ENCODE measurements at places on chromosomes 7 and 10.

GRCh38 chr7:133339772-133340171 lies 86.9 kb downstream of the EXOC4 start:
- DNase-seq: no peak

GRCh38 chr7:22942191-22942590 lies 71.7 kb downstream of the HYCC1 start:
- DNase-seq: no peak

DNA sequence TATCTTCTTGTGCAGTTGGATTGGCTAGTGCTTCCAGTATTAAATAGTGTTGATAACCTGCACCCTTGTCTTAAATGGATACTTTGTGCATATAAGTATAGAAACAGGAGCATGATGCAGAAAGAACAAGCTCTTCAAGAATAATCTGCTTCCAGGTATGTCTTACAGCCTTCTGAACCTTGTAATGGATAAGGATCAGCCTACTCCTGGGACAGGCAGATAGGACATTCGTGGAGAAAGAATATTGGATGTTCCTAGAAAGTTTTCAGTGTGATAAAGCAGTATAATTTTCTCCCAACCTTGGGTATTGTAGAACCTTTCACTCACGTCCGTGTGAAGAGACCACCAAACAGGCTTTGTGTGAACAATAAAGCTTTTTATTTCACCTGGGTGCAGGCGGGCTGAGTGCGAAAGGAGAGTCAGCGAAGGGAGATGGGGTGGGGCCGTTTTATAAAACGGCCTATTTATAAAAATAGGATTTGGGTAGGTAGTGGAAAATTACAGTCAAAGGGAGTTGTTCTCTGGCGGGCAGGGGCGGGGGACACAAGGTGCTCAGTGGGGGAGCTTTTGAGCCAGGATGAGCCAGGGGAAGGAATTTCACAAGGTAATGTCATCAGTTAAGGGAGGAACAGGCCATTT lies 27.2 kb downstream of the C1GALT1 start:
- no peak for DNase-seq

GRCh38 chr10:28668363-28669226 lies 8.7 kb upstream of the BAMBI start:
- DNase-seq: peak; percentile 89

DNA sequence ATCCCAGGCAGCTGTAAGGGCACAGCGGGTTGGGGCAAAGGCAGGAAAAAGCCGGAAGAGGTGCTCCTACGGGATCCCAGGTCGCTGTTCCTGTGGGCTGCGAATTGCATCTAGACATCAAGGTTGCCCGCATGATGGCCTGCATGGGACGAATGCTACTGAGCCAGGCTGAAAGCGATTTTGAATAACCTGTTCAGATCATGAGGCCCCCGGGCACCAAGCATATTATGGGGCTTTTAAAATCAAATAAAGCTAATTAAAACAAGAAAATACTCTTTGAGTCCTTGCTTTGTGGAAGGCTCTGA lies 37.1 kb downstream of the CAMK2B start:
- no peak for DNase-seq

GRCh38 chr7:143284591-143285469 lies at the start of gene TMEM139:
Gene TMEM139 (plus strand): TSS chr7:143284958. CDS start chr7:143285958, 1,000 bp downstream.
- DNase-seq: no peak

- DNase-seq: no peak
Observed at GRCh38 chr7:107091306-107091705, 46.8 kb downstream of the PRKAR2B start.

DNA sequence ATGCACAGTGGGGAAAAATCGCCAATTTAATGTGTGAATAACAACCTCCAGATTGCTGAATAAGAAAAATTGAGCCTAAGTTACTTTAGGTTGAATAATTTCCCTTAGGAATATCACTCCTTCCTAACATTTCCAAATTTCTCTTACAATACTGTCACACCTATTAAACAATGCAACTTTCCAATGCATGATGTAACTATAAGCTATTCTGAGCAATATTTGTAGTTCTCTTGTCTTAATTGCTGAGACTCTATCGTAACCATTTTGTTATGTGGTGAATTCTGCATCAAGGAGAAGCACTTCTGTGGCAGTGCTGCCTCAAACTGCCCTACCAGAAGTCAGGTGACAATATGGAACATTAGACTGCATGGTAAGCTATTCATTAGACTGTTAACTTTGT lies 386.7 kb upstream of the LRRN3 start:
- no peak for DNase-seq

DNA sequence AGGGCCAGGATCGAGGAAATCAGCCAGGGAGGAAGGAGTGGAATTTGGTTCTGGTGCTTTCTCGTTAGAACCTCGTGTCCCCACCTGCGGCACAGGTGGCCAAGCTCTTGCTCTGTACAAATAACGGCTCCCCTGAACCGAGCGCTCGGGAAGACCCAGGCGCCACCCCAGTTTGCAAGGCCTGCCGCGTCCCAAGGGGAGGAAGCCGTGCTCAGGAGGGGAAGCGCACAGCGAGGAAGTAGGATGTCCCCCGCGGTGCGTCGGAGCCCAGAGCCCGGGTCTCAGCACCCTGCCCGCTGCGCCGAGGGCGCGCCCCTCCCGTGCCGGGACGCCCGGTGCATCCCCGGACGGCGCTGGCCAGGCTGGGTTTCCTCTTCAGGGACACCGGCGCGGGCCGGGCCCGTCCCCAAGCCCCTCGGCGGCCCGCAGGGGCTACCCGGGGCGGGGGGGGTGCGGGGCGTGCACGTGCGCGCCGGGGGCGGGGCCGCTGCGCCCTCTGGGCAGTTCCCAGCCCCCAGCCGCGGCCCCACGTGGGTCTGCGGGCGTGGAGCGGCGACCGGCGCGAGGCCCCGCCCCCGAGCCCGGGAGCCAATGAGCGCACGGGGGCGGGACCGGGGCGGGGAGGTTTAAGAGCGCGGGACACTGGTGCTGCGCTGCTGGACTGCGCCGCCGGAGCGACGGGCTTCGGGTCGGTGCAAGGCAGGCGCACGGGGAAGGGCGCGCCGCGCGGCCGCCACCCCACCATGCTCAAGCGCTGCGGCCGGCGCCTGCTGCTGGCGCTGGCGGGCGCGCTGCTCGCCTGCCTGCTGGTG lies at the start of gene LFNG:
Gene LFNG (plus strand): TSS at position 656 of the 812 bp plus-strand sequence. CDS start 88 bp downstream, at position 744.
- peak; percentile 91 for DNase-seq

DNA sequence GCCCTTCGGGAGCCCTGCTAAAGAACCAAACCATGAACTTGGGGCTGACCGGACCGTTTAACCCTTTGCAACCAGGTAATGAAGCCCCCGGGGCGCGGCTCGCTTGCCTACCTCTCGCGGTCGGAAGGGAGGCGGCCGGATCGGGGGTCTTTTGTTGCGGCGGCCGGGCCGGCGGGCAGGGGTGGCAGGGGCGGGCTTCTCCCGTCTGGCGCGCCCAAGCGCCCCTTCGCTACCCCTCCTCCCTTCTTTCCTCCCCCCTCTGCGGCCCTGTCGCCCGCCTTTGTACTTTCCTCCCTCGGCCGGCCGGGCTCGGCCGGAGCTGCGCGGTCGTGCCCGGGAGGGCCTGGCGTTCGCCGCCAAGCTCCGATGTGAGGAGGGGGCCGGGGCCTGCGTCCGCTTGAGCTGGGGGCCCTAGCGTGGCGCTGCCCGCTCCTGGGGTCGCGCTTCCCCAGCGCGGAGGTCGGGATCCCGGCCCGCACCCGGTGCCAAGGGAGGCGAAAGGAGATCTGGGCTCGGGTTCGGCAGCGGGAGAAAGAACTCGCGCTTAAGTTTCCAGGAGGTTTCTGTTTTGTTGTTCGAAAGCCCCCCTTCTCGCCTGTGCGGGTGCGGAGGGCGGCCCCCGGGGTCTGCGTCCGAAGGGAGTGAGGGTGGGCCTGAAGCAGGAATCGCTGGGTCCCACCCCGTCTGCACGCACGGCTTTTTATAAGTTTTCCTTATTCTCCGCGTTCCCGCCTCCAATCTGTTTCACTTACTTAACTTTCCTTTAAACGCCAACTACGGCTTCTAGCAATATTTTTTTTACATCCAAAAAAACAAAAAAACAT lies 436.8 kb upstream of the GALNT17 start:
- peak; percentile 35 for DNase-seq

DNA sequence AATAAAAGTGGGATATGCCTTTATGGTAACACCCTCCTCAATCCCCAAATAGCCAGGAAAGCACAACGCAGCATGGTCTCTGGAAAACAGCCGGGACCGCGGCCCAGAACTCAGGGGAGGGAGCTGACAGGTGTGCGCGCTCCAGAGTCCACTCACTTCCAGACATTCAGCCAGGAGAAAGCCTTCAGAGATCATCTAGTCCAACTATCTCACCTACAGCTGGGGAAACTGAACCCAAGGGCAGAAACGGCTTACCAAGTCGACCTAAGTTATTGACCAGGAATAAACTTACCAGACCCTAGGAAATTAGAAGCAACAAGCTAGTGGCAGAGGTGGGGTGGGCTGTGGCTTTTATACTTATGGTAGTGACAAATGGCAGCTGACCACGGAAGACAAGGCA lies 16.4 kb downstream of the GSDME start:
- DNase-seq: no peak

GRCh38 chr7:38660427-38661099 lies 29.4 kb upstream of the AMPH start:
- peak; percentile 42 for DNase-seq

- no peak for DNase-seq
Observed at GRCh38 chr10:60980997-60981396, 37.0 kb upstream of the RHOBTB1 start.

GRCh38 chr10:91709394-91709798 lies 76.5 kb upstream of the PPP1R3C start:
- no peak for DNase-seq

- DNase-seq: no peak
Observed at GRCh38 chr10:133403359-133403758, 9.4 kb downstream of the MTG1 start.

GRCh38 chr7:12712236-12712635 lies 24.8 kb downstream of the ARL4A start:
- no peak for DNase-seq

DNA sequence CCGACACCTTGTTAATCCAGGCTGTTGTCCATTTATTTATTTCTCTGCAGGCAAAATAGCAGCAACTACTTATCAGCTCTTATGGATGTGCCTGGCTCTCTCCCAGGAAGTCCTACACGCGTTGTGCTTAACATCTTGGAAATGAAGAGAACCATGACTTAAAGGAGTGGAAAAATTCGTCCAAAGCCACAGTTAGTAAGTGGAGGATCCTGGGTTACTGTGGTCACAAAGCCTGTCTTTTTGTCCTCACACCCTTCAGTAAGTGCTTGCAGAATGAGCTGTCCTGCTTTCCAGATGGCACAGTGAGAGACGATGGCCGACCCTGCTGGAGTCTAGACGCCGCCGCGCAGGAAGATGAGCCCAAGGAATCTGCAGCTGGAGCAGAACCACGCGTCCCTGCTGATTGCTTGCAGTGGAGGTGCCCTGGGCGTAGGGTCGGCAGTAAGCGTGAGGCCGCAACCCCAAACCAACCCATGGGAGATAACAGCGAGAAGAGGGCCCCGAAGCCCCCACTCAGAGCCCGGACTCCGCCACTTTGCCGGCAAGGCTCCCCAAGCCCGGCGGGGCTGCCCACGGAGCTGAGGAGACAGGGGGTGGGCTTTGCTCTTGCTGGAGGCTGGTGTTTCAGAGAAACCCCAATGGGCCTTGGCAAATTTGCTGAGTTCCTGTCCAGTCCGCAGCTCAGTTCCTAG lies 178.6 kb downstream of the CXCL12 start:
- no peak for DNase-seq

DNA sequence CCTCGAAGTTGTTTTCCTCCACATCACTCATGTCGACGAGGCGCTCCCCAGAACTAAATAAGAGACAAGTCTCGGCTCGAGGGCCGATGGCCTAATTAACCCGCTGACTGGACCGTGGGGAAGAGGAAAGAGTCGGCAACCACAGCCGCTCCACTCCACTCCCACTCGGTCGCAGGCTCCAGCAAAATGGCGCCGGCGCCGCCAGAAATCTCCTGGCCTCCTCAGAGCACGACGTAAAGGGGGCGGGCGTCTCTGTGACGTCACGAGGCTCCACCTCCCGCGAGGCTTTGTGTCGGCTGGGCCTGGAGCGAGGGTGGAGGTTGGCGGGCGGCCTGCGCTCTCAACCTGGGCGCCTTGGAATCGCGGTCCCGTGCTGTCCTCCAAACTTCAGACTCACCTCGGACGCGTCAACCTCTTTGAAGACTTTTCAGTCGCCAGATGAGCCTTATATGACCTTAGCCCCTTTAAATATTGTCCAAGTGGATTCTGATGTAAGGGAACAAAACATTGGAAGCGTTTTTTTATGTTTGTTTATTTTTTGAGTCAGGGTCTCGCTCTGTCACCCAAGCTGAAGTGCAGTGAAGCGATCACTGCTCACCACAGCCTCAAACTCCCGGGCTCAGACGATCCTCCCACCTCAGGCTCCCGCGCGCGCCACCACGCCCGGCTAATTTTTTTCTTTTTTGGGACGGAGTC lies at the start of gene TRA2A:
Gene TRA2A (minus strand): TSS at position 188 of the 696 bp plus-strand sequence. CDS start 157 bp downstream, at position 31.
- DNase-seq: peak; percentile 98

GRCh38 chr7:22110881-22111280 lies 165.2 kb upstream of the CDCA7L start:
- no peak for DNase-seq

DNA sequence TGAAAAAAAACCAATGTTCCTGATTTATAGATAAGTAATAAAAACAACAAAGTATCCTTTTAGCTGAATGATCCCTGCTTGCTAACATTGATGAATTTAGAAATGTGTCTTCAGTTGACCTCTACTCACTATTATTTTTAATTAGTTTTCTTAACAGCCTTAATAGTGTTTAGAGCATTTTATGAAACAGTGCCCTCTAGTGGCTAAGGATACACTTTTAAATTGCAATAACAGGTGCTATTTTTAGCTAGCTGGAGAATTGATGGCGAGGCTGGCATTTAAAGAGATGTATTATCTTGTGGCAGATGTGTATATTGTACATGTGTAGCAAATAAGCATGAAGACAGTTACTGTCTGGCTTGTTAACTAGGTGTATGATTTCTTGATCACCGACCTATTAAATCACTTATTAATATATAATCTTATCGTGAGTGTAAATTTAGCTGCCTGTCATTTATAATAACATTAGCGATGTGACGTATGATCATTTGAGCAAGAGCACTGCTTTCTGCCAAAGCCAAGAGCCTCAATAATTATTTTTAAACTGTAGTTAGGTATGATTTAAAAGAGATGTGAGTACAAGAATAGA lies 451.9 kb downstream of the DPP6 start:
- DNase-seq: no peak

DNA sequence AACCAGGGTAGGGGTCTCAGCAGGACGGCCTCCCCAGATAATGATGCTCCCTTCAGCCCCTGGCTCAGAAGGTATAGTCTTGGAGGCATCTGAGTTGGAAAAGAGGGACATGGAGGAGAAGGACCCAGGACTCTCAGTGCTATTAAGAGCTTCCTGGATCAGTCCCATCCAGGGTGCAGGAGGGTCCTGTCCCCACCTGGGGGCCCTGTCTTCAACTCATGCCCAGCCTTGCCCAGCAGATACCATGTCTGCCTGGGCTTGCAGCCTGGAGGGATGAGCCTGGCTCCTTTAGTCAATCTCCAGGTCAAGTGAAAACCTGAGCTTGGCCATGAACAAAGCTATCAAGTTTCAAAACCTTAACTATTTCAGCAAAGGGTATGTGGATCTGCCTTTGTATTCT lies 67.6 kb downstream of the PRTFDC1 start:
- no peak for DNase-seq

DNA sequence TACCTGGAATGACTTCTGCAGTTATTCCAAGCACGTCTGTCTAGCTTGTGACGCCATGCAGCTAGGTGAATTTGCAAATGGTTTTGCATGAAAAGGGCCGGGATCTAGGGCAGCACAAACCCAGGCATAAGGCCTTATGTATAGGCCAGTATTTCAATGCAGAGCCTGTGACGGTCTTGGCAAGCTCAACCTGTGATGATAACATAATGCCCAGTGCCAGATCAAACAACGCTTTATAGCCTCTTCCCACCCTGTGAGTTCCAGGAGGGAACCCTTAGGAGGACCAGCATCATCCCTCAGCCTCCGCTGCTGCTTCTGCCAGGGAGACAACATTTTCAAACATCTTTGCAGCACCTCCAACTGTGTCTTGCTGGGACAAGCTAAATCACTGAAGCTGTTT lies 390.7 kb downstream of the INHBA start:
- DNase-seq: no peak

Measured in HAP-1 (cell line).